Stimulated activated CD4-positive, alpha-beta T cell treated with anti-CD3 and anti-CD28 coated beads, Interleukin-4, amount 100 ng/mL, for 4 hours (primary cell): ENCODE measurements at places on chromosomes 4 and X.

GRCh38 chr4:6278801-6279197 lies 9.1 kb downstream of the WFS1 start:
- no peak for DNase-seq

GRCh38 chr4:15794905-15795304 lies 16.8 kb downstream of the CD38 start:
- DNase-seq = no peak

DNA sequence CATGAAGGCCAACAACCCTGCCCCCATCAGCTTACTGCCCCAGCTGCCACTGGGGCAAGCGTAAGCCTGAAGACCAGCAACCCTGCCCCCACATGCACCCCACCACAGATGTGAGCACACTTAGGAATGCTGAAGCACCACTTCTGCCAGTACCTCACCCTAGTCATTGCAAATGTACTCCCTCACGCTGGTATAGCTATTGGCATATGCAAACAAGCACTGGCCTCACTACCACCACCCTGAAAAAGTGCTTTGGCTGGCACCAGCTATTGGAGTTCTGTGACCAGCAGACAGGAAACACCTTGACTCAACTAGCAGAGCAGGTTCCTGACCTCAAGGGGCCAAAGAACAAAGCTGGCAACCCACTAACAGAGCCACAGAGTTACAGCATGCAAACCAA lies 534.4 kb upstream of the POU3F4 start:
- DNase-seq = no peak

DNA sequence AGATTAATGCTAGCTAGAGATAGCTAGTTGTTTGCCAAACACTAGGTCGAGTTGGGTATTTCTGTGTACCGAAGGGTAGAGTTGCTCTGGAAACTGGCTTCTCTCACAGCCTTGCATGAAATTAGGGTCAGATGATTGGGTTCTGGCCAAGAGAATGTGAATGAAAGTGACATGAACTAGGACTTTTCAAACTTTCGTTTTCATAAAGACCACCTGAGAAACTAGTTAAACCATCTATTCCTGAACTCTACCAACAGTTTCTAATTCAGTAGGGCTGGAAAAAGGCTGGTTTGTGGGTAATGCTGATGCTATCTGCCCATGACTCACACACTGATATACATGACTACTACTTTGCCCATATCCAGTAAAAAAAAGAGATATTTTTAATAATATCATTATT lies 157.6 kb downstream of the GASK1B start:
- no peak for DNase-seq

DNA sequence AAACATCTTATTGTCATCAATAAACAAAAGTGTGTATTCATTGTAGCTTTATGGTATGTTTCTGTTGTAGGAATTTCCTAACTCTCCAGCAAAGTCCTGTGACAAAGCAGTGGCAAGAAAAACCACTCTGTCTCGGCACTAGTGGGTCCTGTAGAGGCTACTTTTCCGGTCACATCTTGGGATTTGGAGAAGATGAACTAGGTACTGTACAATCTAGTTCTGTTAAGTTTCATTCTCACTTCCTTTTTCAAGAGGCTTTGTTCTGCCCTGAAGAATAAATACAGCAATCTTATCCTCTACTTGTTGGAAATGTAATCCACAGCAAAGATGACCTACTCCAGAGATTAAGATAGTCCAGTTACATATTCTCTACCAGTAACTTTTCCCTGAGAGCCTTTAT lies 69.3 kb downstream of the HHIP start:
- no peak for DNase-seq
